ENCODE measurements at places on chromosomes 2 and 18. TPM values are rescaled to one million over a fixed set of nuclear protein-coding genes. Genes with fewer than 3 reads are reported as not detected.
A peak's percentile ranks its signal among the peaks of the same experiment; 100 is the strongest.

GRCh38 chr2:219679571-219679970, 52.1 kb downstream of the SLC4A3 start:
- no peaks in the 10 kb centered on the region for H3K27me3 ChIP-seq
- H3K27ac ChIP-seq, result no peak overlapping the region
- DNase-seq, result no peak
- peaks cover 41% of the 10 kb centered on the region for H3K4me1 ChIP-seq
- H3K4me3 ChIP-seq, result no peak overlapping the region

EIF5B gene
- polyA plus RNA-seq, result 24.7 TPM

DNA sequence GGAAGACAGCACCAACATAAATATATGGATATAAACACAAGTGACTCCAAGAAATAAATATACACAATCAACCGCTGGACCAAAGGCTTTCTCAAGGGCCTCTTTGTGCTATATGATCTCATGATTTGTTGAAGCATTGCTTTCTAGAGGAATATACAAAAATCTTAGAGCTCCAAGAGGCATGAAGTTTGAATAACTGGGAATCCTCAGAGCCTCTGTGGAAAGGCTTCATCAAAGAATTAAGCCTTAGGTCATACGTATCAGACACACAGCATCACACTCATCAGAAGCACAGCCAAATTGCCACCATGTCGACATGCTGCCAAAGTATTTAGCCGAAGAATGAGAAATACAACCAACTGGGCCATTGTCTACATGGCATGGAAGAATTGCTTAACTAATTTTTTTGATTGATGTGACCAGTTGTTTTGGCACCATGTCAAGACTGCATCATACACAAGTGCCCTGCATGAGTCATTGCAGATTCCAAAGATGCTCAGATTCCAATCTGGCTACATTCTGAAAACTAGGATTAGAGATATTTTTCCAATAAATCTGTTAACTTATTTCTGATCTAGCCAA, 860.6 kb upstream of the ZEB2 start:
- H3K27ac ChIP-seq, result no peak overlapping the region
- no peaks in the 10 kb centered on the region for H3K27me3 ChIP-seq
- H3K4me3 ChIP-seq, result no peak overlapping the region
- no peaks in the 10 kb centered on the region for H3K36me3 ChIP-seq
- no peaks in the 10 kb centered on the region for H3K4me1 ChIP-seq

SERPINB13 gene
- 15.5 TPM for polyA plus RNA-seq

DNA sequence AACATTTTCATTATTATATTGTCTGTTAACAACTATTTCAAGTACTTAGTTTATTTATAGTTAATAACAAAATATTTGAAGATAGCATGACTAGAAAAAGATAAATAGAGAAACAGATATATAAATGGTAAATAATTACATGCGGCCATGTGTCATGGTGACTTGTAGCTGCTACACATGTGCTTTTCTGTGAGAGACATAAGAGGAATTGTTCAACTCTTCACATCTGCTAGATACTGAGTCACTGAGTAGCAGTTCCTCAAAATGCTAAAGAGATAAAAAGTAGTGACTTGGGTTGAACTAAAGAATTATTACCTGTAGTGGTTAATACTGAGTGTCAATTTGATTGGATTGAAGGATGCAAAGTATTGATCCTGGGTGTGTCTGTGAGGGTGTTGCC, 37.5 kb upstream of the SCN9A start:
- no peaks in the 10 kb centered on the region for H3K27me3 ChIP-seq
- no peak overlapping the region for H3K27ac ChIP-seq
- H3K4me1 ChIP-seq, result peaks cover 24% of the 10 kb centered on the region
- no peak for DNase-seq

DNA sequence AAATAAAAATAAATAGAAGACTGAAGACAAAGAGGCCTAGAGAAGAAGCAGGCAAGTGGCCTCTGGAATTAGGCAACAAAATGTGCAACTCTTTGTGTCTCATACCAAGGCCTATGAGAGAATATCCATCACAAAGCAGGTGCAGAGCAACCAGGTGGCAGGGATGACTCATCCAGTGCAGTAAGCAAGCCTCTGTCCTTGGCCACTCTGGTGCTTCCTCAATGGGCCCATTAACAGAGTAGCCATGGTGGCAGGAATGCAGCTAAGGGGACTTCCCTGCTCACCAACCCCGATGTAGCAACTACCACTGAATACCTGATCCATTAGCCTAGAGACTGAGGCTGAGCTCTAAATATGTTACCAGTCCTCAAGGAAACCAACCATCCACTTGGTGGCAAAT, 11.0 kb upstream of the EPG5 start:
- H3K27ac ChIP-seq, result no peak overlapping the region
- no peak for DNase-seq
- H3K4me3 ChIP-seq, result no peak overlapping the region
- no peaks in the 10 kb centered on the region for H3K36me3 ChIP-seq

DNA sequence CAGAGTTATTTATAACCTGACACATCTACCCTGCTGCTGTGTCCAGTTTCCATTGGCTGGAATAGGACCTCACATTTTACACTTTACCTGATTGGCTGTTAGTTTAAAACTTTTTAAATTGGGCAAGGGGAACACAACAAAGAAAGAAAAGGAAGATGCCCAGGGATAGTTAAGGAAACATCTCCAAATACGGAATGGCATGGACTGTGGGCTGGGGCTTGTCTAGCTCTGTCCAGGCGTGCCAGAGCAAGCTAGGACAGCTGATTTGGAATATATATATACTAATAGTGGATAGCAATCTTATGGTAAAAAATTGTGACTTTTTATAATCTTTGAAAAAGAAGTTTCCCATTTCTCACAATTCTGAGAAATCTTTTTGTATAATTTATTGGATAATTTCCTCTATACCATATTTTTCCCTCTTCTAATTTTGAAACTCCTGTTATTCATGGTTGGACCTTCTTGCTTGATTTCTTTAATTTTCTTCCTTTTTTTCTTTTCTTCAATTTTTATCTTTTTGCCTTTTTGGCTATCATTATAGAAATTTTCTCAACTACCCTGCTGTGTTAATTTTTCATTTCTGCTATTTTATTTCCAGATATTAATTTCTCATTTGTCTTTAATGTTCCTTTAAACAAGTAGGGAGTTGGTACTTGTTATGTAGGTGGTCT, 55.9 kb downstream of the COMMD1 start:
- H3K27ac ChIP-seq, result no peak overlapping the region
- H3K27me3 ChIP-seq, result no peaks in the 10 kb centered on the region

DNA sequence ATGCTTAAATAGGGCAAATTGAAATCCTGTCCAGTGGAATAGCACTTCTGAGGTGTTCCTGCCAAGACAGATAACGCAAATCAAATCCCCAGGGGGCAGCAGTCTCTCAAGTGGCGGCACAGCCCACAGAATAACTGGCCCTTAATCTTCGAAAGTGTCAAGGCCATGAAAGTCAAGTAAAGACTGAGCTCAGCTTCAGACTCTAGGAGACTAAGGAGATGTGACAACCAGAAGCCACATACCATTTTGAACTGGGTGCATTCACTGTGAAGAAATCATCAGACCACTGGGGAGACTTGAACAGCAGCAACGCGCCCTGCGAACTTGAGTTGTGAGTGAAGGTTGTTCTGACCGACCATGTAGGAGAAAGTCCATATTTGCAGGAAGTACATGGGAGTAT, 66.0 kb upstream of the ASAP2 start:
- H3K27me3 ChIP-seq, result no peaks in the 10 kb centered on the region
- H3K27ac ChIP-seq, result no peak overlapping the region
- no peaks in the 10 kb centered on the region for H3K36me3 ChIP-seq
- peaks cover 28% of the 10 kb centered on the region for H3K4me1 ChIP-seq
- no peak overlapping the region for H3K4me3 ChIP-seq
- no peak for DNase-seq

GRCh38 chr2:167581961-167582574, 665.3 kb downstream of the STK39 start:
- no peaks in the 10 kb centered on the region for H3K27me3 ChIP-seq
- H3K4me1 ChIP-seq, result no peaks in the 10 kb centered on the region
- no peak overlapping the region for H3K4me3 ChIP-seq
- no peaks in the 10 kb centered on the region for H3K36me3 ChIP-seq
- H3K27ac ChIP-seq, result no peak overlapping the region

- H3K27ac ChIP-seq, result no peak overlapping the region
- no peaks in the 10 kb centered on the region for H3K27me3 ChIP-seq
- H3K4me1 ChIP-seq, result no peaks in the 10 kb centered on the region
- H3K36me3 ChIP-seq, result peaks cover 30% of the 10 kb centered on the region
These were observed 21.8 kb downstream of the ATG4B start for GRCh38 chr2:241659150-241659739.

- DNase-seq, result peak; percentile 97
- no peaks in the 10 kb centered on the region for H3K27me3 ChIP-seq
- peaks cover 32% of the 10 kb centered on the region for H3K4me1 ChIP-seq
- H3K36me3 ChIP-seq, result no peaks in the 10 kb centered on the region
- H3K27ac ChIP-seq, result peak overlapping the region; percentile 86
These were observed 38.5 kb downstream of the PSMG2 start for GRCh38 chr18:12741351-12741750.

ONECUT2 gene
- under 0.01 TPM for polyA plus RNA-seq

- no peaks in the 10 kb centered on the region for H3K27me3 ChIP-seq
- no peak for DNase-seq
- no peaks in the 10 kb centered on the region for H3K36me3 ChIP-seq
- no peak overlapping the region for H3K27ac ChIP-seq
These were observed 1376.4 kb upstream of the CRIM1 start for GRCh38 chr2:34979148-34979547.

SLC4A3 gene
- polyA plus RNA-seq, result 9.6 TPM

VAMP8 gene
- polyA plus RNA-seq, result 323 TPM

- DNase-seq, result no peak
- no peak overlapping the region for H3K4me3 ChIP-seq
- no peaks in the 10 kb centered on the region for H3K36me3 ChIP-seq
- no peaks in the 10 kb centered on the region for H3K27me3 ChIP-seq
- H3K27ac ChIP-seq, result no peak overlapping the region
- H3K4me1 ChIP-seq, result peaks cover 18% of the 10 kb centered on the region
These were observed 71.0 kb upstream of the MGAT4A start for GRCh38 chr2:98801921-98802321.

SERPINB12 gene
- polyA plus RNA-seq, result 0.05 TPM

EFEMP1 gene
- polyA plus RNA-seq, result 234 TPM

- no peak overlapping the region for H3K27ac ChIP-seq
- no peaks in the 10 kb centered on the region for H3K36me3 ChIP-seq
- no peak overlapping the region for H3K4me3 ChIP-seq
- H3K4me1 ChIP-seq, result peaks cover 6% of the 10 kb centered on the region
These were observed 7.1 kb upstream of the EPAS1 start for GRCh38 chr2:46290078-46290477.

NPPC gene
- polyA plus RNA-seq, result not detected

- no peaks in the 10 kb centered on the region for H3K4me1 ChIP-seq
- no peak overlapping the region for H3K27ac ChIP-seq
- H3K4me3 ChIP-seq, result no peak overlapping the region
These were observed 674 bp downstream of the EVX2 start for GRCh38 chr2:176082824-176083751.

TMEM163 gene
- polyA plus RNA-seq, result not detected

- H3K36me3 ChIP-seq, result no peaks in the 10 kb centered on the region
- no peak overlapping the region for H3K27ac ChIP-seq
- H3K4me3 ChIP-seq, result no peak overlapping the region
- H3K4me1 ChIP-seq, result peaks cover 18% of the 10 kb centered on the region
These were observed 193.5 kb downstream of the MYO3B start for GRCh38 chr2:170371231-170371998.

- H3K36me3 ChIP-seq, result peaks cover 13% of the 10 kb centered on the region
- peaks cover 9% of the 10 kb centered on the region for H3K4me1 ChIP-seq
- no peaks in the 10 kb centered on the region for H3K27me3 ChIP-seq
- no peak for DNase-seq
- H3K27ac ChIP-seq, result no peak overlapping the region
These were observed 25.4 kb downstream of the SP100 start for GRCh38 chr2:230441227-230441897.

DNA sequence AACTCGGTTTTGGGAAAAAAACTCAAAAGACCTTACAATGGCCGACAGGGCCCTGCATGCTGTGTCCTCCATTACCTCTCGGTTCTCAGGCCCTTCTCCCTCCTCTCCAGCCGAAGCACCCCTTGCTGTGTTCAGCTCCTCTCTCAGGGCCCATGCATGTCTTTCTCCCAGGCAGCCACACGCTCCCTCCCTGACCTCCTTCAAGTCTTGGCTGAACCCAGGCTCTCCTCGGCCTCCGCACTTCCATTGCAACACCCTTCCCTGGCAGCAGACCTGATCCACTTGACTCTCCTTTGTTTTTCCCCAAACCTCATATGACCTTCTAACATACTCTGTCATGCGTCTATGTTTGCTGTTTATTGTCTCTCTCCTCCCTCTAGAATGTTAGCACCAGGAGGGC, 114.0 kb downstream of the CYP26B1 start:
- peaks cover 58% of the 10 kb centered on the region for H3K4me1 ChIP-seq
- DNase-seq, result no peak
- H3K36me3 ChIP-seq, result no peaks in the 10 kb centered on the region
- no peak overlapping the region for H3K27ac ChIP-seq

MRPL33 gene
- polyA plus RNA-seq, result 94.4 TPM

CDH20 gene
- polyA plus RNA-seq, result not detected

DNA sequence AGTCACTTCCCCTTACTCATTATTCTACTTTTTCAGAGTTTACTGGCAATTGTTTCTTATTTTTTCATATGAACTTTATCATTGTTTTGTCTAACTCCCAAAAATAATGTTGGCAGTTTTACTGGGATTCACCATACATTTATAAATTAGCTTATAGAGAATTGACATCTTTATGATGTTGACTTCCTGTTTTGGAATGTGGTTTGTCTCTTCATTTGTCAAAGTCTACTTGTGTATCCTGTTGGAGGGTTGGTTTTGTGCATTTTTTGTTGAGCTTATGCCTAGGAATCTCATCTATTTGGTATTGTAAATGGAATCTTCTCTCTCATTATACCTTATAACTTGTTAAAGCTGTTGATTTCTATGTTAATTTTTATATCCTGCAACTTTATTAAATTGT, 16.4 kb downstream of the EPC2 start:
- no peaks in the 10 kb centered on the region for H3K36me3 ChIP-seq
- no peak overlapping the region for H3K4me3 ChIP-seq
- peaks cover 8% of the 10 kb centered on the region for H3K4me1 ChIP-seq
- DNase-seq, result no peak

DNA sequence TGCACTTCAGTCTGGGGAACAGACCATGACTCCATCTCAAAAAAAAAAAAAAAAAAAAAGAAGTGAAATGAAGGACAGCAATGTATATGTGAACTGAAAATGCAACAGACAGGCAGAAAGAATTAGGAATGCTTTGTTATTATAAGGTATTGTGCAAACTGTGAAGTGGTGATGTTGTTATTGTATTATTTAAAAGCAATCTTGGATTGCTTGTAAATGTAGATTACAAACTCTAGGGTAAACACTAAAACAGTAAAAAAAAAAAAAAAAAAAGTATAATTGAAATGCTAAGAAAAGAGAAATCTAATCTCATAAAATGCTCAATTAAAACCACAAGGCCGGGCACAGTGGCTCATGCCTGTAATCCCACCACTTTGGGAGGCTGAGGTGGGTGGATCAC, 25.3 kb downstream of the DYM start:
- H3K4me3 ChIP-seq, result no peak overlapping the region
- H3K27me3 ChIP-seq, result no peaks in the 10 kb centered on the region
- no peaks in the 10 kb centered on the region for H3K36me3 ChIP-seq
- no peak for DNase-seq

DNA sequence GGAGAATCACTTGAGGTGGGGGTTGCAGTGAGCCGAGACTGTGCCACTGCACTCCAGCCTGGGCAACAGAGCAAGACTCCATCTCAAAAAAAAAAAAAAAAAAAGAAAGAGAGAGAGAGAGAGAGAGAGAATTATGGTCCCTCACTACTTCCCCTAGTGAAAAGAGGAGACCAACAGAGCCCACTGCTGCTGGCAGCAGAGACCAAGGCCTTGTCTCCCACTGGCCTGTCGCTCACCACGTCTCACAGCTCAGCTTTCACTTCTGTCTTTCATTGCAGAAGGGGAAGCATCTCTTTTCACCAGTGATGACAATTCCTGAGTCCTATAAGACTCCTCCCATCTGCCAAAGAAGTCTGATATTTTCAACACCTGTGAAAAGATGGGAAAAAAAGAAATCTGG, 81.3 kb downstream of the CLHC1 start:
- H3K4me1 ChIP-seq, result peaks cover 50% of the 10 kb centered on the region
- no peak for DNase-seq
- no peaks in the 10 kb centered on the region for H3K27me3 ChIP-seq
- no peak overlapping the region for H3K27ac ChIP-seq
